ENCODE measurements at places on chromosomes 2 and 18.

DNA sequence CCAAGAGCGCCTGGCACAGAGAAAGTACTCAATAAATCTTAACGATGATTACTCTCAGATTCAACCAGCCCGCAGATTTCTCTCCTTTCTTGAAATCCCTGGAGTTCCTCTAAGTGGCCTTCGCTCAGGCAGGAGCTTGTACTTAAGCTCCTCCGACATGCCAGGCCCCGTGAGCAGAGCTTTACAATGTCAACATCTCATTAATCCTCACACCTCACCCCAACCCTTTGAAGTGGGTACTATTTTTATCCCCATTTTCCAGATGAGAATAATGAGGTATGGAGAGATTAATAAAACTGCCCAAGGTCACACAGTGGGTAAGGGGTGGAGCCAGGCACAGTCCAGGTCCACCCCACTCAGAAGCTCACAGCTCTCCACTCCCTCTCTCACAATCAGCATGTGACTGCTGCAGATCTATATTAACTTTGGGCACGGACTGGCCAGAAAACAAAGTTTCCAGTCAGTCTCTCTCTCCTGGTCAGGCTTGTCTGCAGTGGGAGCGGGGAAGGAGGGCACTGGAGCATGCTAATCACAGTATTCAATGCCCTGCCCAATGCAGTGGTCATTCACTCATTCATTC, 18.0 kb downstream of the DNMT3A start:
- no peak for DNase-seq
- peak overlapping the region; percentile 96 for H3K27ac ChIP-seq
- H3K4me3 ChIP-seq, result no peak overlapping the region
- no peaks in the 10 kb centered on the region for H3K27me3 ChIP-seq
- H3K4me1 ChIP-seq, result peaks cover 45% of the 10 kb centered on the region

DNA sequence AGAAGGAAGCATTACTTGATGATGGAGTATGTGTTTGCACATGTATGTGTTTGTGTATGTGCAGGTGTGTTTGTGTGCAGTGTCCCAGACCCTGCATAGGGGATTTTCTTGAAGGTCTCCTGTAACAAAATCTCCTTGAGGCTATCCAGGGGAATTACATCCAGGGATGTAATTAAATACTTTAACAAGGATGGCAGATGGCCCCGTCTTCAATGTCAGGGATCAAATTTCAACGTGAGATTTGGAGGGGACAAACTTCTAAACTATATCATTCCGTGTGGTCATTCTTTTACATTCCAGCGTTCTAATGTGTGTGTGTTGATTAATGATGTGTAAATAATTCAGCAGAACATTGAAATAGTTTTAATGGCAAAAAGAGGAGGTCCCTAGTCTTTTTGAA, 3.3 kb downstream of the UGT1A9 start:
- H3K4me3 ChIP-seq, result no peak overlapping the region
- H3K27me3 ChIP-seq, result peaks cover 14% of the 10 kb centered on the region
- no peaks in the 10 kb centered on the region for H3K36me3 ChIP-seq
- H3K4me1 ChIP-seq, result no peaks in the 10 kb centered on the region

- no peak overlapping the region for H3K27ac ChIP-seq
- DNase-seq, result no peak
- no peaks in the 10 kb centered on the region for H3K36me3 ChIP-seq
- H3K4me1 ChIP-seq, result no peaks in the 10 kb centered on the region
Measured at GRCh38 chr2:158407031-158407430, 49.5 kb downstream of the CCDC148 start.

- no peaks in the 10 kb centered on the region for H3K4me1 ChIP-seq
- no peak overlapping the region for H3K4me3 ChIP-seq
- H3K27ac ChIP-seq, result no peak overlapping the region
- DNase-seq, result no peak
- no peaks in the 10 kb centered on the region for H3K36me3 ChIP-seq
Measured at GRCh38 chr2:48075631-48076030, 169.3 kb upstream of the FBXO11 start.

DNA sequence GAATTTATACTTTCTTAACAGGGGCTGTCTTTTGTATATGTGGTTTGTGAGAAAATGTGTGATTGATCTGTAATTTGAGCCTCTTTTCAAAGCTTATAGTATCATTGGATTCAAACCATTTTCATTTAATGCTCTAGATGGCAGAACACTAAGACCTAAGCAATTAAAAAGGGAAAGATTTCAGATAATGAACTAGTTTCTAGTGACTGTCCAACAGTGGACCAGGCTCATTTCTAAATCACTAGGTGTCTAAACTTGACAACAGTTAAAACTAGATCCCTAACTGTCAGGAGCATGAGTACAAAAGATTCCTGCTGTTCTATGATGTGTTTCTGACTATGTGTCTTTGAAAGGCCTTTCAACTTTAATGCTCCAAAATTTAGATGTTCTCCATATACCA, 54.6 kb downstream of the ANKRD44 start:
- H3K36me3 ChIP-seq, result peaks cover 25% of the 10 kb centered on the region
- H3K4me1 ChIP-seq, result peaks cover 63% of the 10 kb centered on the region
- DNase-seq, result no peak

GRCh38 chr18:47436871-47437270, 185.4 kb upstream of the SKOR2 start:
- H3K4me3 ChIP-seq, result no peak overlapping the region
- H3K4me1 ChIP-seq, result no peaks in the 10 kb centered on the region
- peaks cover 5% of the 10 kb centered on the region for H3K27me3 ChIP-seq
- no peak for DNase-seq
- H3K36me3 ChIP-seq, result no peaks in the 10 kb centered on the region

DNA sequence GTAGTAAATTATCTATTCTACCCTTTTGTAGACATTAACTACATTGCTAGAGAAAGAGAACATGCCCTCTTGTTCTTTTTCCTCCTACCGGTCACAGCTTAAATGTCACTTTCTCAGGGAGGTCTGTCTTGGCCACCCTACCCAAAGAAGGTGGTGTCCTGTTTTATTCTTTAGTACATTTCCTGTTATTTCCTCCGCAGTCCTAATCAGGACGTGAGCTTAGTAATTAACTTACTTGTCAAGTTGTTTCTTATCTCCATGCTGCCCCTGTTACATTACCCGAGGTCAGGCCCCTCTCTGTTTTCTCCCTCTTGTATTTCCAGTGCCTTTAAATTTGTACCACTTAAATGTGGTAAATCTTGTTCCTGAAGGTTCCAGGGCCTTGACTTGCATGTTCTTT, 73.7 kb upstream of the RMDN2 start:
- no peak for DNase-seq
- H3K27me3 ChIP-seq, result no peaks in the 10 kb centered on the region
- peaks cover 8% of the 10 kb centered on the region for H3K4me1 ChIP-seq
- H3K4me3 ChIP-seq, result no peak overlapping the region
- H3K36me3 ChIP-seq, result no peaks in the 10 kb centered on the region
- H3K27ac ChIP-seq, result no peak overlapping the region

DNA sequence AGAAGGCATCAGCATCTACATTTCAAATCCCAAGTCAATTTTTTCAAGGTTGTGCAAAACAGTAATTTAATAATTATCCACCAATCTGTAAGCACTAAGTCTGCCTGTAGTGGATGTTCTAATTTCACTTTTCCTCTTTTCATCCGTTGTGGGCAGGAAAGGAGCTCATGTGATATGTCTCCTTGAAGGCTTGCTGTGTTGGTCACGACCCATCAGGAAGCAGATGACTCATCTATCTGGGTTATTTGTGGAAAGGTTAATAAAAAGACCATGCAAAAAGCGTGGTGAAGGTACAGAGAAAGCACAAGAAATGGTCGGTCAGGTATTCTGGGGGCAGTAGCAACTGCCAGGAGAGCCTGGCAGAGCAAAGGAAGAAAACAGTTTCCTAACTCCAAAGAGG, 476.7 kb upstream of the RAB6C start:
- no peak overlapping the region for H3K4me3 ChIP-seq
- H3K27ac ChIP-seq, result no peak overlapping the region
- no peak for DNase-seq
- no peaks in the 10 kb centered on the region for H3K4me1 ChIP-seq
- H3K27me3 ChIP-seq, result no peaks in the 10 kb centered on the region
- H3K36me3 ChIP-seq, result no peaks in the 10 kb centered on the region

DNA sequence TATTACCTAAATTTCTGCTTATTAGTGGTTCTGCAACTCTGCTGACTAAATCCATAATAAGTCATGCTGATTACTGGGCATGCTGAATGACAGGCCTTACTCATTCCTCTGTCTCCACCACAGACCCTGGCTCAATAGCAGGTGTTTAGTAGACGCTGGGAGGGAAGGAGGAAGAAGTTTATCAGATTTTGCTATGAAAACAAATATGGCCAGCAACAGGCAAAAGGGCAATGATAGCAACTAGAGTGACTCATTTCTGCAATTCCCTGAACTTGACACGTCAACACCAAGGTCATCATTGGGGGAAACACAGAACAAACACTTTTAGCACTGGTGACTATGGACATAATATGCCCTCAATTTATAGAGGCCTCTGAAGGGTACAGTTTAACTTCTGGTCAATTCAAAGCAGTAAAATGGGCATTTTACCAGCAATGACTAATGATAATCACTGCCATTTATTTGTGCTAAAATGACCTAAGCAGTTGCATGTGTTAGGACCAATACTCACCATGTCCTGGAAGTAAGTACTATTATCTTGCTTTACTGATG, 35.2 kb downstream of the TMEM163 start:
- H3K27me3 ChIP-seq, result peaks cover 16% of the 10 kb centered on the region
- peaks cover 44% of the 10 kb centered on the region for H3K4me1 ChIP-seq
- no peak for DNase-seq
- H3K4me3 ChIP-seq, result no peak overlapping the region
- H3K27ac ChIP-seq, result peak overlapping the region; percentile 8

GRCh38 chr2:233447506-233448219, 93.4 kb downstream of the DGKD start:
- no peak for DNase-seq
- H3K27ac ChIP-seq, result no peak overlapping the region
- peaks cover 46% of the 10 kb centered on the region for H3K36me3 ChIP-seq
- H3K4me3 ChIP-seq, result no peak overlapping the region
- peaks cover 6% of the 10 kb centered on the region for H3K4me1 ChIP-seq

GRCh38 chr2:5725794-5726463, 33.7 kb downstream of the SOX11 start:
- H3K4me3 ChIP-seq, result no peak overlapping the region
- no peak overlapping the region for H3K27ac ChIP-seq
- H3K4me1 ChIP-seq, result no peaks in the 10 kb centered on the region
- no peak for DNase-seq
- H3K27me3 ChIP-seq, result peaks cover 1% of the 10 kb centered on the region

DNA sequence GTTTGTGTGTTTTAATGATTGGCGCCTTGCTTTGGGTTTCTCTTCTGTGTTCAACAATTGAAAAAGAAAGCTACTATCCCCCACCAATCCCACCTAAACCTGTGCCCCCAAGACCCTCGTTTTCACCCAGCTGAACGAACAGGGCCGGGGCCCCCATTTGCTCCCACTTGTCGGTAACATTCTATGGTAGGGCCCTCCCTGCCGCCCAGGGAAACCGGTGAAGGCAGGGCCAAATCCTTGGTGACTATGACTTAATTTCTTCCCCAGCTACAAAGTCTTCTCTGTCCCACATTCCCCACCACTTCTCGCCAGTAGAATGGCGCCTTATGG, 598 bp upstream of the SNRNP200 start:
- peaks cover 44% of the 10 kb centered on the region for H3K4me1 ChIP-seq
- peaks cover 61% of the 10 kb centered on the region for H3K36me3 ChIP-seq
- DNase-seq, result no peak
- no peaks in the 10 kb centered on the region for H3K27me3 ChIP-seq
- peak overlapping the region; percentile 95 for H3K4me3 ChIP-seq

GRCh38 chr2:6924924-6925409, 7.8 kb downstream of the RNF144A start:
- H3K4me3 ChIP-seq, result no peak overlapping the region
- H3K27ac ChIP-seq, result no peak overlapping the region
- DNase-seq, result no peak
- no peaks in the 10 kb centered on the region for H3K27me3 ChIP-seq
- H3K36me3 ChIP-seq, result peaks cover 69% of the 10 kb centered on the region

- no peak overlapping the region for H3K4me3 ChIP-seq
- no peaks in the 10 kb centered on the region for H3K36me3 ChIP-seq
- H3K4me1 ChIP-seq, result no peaks in the 10 kb centered on the region
- no peak overlapping the region for H3K27ac ChIP-seq
- H3K27me3 ChIP-seq, result no peaks in the 10 kb centered on the region
Measured at GRCh38 chr2:129247751-129248150, 731.7 kb upstream of the RAB6C start.

DNA sequence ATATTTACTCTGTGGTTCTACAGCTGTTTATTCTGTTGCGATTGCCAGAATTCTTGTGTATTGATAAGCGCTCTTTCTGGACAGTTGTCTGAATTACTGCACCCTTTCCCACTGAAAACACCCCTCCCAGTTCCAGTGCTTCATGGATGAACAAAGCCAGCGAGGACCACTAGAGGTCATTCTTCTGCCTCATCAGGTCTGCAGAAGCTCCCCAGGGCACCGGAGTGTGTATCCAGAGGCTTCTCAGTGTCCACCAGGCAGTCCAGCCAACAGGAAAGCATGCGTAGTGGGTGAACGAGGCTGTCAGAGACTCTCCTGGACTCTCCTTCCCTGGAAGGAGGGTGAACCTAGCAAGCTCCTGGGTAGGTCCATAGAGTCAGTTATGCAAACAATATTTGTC, 40.6 kb upstream of the INHBB start:
- no peak for DNase-seq
- H3K27ac ChIP-seq, result no peak overlapping the region
- H3K36me3 ChIP-seq, result peaks cover 30% of the 10 kb centered on the region

GRCh38 chr2:122414902-122415301, 659.5 kb downstream of the TSN start:
- no peaks in the 10 kb centered on the region for H3K4me1 ChIP-seq
- H3K27ac ChIP-seq, result no peak overlapping the region
- no peaks in the 10 kb centered on the region for H3K36me3 ChIP-seq
- no peak overlapping the region for H3K4me3 ChIP-seq
- no peak for DNase-seq

- peak overlapping the region; percentile 70 for H3K27ac ChIP-seq
- no peak for DNase-seq
- peaks cover 51% of the 10 kb centered on the region for H3K36me3 ChIP-seq
- no peak overlapping the region for H3K4me3 ChIP-seq
Measured at GRCh38 chr2:191691016-191691735, 13.2 kb downstream of the NABP1 start.

DNA sequence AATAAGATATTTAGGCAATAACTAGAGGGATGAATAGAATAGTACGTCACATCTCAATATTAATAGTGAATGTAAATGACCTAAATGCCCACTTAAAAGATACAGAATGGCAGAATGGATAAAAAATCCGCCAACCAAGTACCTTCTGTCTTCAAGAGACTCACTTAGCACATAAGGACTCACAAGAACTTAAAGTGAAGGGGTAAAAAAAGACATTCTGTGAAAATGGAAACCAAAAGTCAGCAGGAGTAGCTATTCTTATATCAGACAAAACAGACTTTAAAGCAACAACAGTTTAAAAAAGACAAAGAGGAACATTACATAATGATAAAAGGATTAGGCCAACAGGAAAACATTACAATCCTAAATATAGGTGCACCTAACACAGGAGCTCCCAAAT, 56.7 kb upstream of the DSC1 start:
- H3K27me3 ChIP-seq, result no peaks in the 10 kb centered on the region
- no peak for DNase-seq
- no peak overlapping the region for H3K27ac ChIP-seq
- no peak overlapping the region for H3K4me3 ChIP-seq
- H3K4me1 ChIP-seq, result no peaks in the 10 kb centered on the region

All from activated T-helper 2 cell treated with anti-CD3 and anti-CD28 coated beads, Interferon-gamma antibody, Interleukin-2, Interleukin-4, amounts not matched to agents 10 μg/mL and 5 μg/mL and 100 μg/mL, durations not matched to agents 14 hours and 24 hours and 36 hours (primary cell).